ENCODE measurements at places on chromosomes 3 and 15.

GRCh38 chr3:25182794-25183193, 245.3 kb upstream of the RARB start:
- no peak for DNase-seq

- DNase-seq: peak; percentile 20
Observed at GRCh38 chr3:192802957-192803899, 75.9 kb upstream of the FGF12 start.

DNA sequence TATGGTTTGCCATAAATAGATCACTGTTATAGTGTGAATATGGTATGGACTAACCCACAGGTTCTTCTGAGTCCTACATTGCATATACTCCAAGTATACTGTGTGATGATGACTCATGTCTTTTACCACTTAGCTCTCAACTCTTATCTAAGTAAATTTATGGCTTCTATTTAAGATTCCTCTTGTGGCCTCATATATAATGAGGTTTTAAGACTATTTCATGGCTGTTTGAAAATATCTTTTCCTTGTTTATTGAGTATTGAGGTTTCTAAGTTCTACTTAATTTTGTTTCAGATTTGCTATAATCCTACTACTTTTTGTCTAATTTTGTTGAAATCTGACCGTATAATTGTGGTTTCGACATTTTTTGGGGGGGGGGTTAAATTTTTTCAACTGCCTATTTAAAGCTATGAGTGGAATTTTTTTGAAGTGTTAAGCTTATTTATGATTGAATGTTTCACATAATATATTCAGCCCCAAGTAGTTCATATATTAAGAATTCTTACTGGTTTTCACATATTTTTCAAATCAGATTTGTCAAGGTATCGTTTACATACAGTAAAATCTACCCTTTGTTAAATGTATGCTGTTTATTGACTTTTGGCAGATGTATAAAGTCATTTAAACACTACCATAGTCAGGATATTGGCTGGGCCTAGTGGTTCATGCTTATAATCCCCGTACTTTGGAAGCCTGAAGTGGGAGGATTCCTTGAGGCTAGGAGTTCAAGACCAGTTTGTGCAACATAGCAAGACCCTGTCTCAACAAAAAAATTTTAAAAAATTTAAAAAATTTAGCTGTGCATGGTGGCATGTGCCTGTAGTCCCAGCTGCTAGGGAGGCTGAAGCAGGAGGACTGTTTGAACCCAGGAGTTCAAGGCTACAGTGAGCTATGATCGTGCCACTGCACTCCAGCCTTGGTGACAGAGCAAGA, 11.7 kb downstream of the SLC25A36 start:
- no peak for DNase-seq

GRCh38 chr15:57892181-57892580, 173.3 kb downstream of the ALDH1A2 start:
- no peak for DNase-seq

DNA sequence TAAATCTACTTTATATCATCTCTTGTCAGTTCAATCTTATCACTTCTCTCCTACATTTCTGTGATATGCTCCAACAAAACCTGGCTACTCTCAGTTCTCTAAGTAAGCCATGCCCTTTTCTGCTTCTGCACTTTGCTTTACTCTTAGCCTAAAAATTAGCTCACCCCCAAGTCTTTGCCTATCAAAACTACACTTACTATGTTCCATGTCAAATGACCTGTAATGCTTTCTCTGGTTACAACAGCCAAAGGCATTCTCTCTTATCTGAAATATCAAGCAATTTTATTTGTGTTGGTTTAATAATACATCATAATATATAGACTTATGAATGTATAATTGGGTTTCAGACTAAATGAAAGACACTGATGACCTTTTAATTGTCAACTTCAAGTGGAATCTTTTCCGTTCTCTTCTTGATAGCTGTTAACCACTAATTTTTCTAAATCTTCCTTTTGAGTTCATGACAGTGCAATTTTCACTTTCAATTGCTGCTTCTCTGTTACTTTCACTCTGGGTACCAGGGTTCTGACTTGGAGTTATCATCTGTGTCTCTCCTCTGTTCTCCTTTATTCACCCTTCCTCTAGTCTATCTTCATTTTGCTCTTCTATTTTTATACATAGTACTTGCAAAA, 619.0 kb upstream of the GOLIM4 start:
- DNase-seq: no peak

- DNase-seq: no peak
Observed at GRCh38 chr15:61227269-61227949, 1.7 kb downstream of the RORA start.

GRCh38 chr3:11624704-11625375, 18.9 kb downstream of the VGLL4 start:
- no peak for DNase-seq

- DNase-seq: no peak
Observed at GRCh38 chr3:107942951-107943749, 147.7 kb downstream of the CD47 start.
